ENCODE measurements at places on chromosomes 1 and 21.

GRCh38 chr1:231940701-231941100 is 314.1 kb downstream of the DISC1 start:
- no peak for DNase-seq

DNA sequence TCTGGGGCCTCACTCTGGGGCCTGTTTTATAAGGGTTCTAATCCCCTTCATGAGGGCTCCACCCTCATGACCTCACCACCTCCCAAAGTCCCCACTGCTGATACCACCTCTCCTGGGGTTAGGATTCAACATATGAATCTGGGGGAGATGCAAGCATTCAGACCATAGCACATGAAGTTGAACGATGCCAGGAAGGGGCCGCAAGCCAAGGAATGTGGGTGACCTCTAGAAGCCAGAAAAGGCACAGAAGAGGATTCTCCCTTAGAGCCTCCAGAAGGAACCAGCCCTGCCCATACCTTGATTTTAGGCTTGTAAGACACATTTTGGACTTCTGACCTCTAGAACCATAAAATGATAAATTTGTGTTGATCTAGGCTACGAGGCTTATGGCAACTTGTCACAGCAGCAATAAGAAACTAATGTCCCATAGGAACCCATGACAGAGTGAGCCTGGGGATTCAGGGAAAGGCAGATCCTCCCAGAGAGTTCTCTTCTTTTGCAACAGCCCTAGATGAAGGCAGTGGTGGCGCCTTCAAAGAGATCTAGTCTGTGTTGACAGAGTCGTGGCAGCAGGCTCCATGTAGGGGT is 27.9 kb downstream of the TRIM67 start:
- DNase-seq = no peak

- DNase-seq = no peak
Observed at GRCh38 chr21:29117372-29117955, 13.0 kb upstream of the MAP3K7CL start.

DNA sequence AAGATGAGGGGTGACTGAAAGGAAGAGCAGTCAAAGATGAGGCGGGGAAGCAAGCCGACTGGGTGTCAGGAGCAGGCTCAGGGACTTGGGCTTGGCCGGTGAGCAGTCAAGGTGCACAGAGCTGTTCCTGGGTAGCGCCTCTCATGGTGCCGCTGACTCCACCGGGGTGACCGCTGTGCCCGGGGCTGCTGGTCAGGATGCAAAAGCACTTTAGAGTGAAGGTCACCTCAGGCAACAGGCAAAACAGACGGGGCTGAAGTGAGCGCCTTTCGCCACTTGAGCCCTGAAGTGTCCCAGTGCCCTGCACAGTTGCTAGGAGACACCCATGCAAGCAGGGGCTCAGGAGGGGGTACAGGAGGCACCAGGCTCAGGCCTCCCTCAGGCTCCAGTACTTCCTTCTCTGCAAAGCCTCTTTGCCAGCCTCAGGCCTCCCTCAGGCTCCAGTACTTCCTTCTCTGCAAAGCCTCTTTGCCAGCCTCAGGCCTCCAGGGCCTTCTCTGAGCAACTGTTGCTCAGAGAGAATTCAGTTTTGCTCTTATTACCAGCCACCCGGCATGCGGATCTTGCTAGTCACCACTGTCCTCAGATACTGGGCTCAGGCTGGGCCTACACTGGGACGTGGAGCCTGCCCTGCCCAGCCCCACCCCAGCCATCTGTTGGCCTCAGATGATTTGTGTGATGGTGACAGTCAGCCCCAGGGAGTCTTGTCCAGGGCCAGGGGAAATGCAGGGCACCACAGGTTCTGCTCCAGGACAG is 99.7 kb upstream of the IRF2BP2 start:
- DNase-seq = no peak

GRCh38 chr1:58460469-58460868 is 86.1 kb downstream of the OMA1 start:
- peak; percentile 34 for DNase-seq

GRCh38 chr1:92994105-92994712 is 32.9 kb upstream of the DIPK1A start:
- DNase-seq = peak; percentile 87

GRCh38 chr1:26069941-26070295 is 2.5 kb upstream of the TRIM63 start:
- DNase-seq = no peak

DNA sequence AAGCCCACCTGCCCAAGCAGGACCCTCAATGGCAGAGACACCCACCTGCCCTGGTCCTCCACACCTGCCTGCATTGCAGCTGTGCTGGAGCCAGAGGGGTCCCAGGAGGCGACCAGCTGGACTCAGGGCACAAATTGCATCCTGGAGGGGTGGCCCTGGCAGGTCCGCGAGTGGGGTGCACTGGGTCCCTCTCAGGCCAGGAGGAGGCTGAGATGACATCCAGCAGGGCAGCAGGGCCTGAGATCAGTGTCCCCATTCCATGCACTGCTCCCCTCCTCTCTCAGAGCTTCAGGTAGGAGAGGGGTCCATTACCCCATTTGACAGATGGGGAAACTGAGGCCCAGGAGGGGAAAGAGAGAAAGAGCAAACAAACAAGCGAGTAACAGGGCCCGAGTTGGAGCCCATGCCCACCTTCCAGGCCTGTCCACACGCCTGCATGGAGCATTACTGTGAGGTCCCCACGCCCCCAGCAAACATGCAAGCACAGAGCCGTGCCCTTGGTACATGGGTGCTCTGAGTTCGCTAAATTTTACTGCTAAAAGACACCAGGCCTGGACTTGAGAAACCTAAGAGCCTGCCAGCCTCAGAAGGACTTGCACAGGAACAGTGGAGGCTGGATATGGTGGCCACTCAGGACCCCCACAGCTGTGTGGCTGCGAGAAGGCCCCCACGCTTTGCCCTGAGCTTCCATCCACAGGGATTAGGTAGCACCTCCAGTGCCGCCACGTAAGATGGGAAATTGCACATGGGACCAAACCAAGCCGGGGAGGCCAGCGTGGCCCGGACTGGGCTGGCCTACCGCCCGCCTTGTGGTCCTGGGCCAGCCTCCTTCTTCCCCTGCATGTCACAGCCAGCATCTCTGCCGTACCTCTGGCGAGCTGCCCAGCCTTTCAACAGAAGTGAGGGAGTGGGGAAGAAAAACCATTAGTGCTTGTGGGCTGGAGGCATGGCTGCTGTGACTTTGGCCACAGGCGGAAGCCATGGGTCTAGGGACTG is 7.4 kb downstream of the WNT3A start:
- DNase-seq = no peak

DNA sequence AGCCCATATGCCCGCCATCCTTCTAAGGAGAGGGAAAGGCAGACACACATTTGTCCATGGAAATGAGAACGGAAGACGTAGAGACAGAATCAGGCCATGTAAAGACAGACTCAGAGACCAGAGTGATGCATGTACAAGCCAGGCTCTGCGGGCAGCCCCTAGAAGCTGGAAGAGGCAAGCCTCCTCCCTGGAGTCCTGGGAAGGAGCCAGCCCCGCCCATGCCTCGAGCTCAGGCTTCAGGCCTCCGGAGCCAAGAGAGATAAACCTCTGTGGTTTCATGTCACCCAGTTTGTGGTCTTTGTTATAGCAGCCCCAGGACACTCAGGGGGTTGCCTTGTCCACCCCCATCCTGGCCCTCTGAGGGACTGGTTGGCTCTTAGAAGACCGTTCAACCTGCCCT is 11.6 kb downstream of the PDE9A start:
- no peak for DNase-seq

- DNase-seq = no peak
Observed at GRCh38 chr1:81111818-81112217, 688.9 kb upstream of the ADGRL2 start.

DNA sequence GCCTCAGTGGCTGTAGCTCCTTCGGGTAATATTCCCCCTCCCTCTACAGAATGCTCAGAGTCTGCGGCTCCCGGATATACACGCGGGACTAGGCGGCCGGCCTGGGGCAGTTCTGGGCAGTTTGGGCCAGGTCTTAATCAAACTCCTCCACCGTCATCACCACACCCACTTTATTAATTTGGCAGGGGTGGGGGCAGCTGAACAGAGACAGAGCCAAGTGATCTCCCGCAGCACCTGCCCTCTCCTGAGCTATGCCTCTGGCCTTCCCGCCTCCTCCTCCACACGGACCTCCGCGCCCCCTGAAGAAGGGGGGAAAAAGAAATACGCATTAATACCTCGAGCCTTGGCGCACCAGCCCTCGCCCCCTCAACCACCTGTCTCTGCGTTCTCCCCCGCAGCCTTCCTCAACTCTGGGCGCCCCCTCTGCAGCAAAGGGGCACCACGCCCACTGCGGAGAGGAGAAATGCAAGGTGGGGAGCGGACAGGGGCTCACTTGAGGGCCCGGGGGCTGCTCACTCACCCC is 42.6 kb downstream of the CD34 start:
- peak; percentile 53 for DNase-seq

DNA sequence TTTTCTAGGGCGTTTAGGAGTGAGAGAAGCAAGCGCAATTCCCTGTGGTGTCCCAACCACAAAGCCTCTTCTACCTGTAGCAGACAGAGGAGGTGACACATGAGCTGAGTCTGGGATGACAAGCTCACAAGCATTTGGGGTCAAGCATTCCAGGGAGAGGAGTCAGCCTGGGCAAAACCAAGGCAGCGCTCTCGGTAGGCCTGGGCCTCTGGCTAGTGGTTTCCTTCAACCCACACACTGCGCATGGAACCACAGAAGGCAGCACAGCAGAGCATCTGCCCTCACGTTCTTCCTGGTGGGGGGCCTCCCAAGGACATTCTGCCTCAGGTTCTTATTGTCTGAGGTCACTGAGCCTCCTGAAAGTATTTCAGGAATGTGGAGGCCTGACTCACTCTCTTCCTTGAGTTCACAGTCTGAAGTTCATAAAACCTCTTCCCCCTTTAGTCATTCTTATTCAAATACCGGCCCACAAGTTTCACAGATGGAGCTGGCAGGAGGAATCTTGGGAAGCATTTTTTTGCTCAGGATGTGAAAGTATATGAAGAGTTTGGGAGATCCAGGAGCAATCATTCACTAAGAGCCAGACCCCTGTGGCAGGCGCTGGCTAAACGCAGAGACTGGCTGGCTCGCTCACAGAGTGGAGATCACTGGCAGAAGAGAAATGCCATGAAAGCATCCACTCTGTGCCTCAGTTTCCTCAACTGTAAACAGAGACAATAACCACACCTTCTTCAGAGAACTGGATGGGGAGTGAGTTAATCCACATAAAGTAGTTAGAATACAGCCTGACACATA is 26.8 kb downstream of the CCN1 start:
- DNase-seq = peak; percentile 97

DNA sequence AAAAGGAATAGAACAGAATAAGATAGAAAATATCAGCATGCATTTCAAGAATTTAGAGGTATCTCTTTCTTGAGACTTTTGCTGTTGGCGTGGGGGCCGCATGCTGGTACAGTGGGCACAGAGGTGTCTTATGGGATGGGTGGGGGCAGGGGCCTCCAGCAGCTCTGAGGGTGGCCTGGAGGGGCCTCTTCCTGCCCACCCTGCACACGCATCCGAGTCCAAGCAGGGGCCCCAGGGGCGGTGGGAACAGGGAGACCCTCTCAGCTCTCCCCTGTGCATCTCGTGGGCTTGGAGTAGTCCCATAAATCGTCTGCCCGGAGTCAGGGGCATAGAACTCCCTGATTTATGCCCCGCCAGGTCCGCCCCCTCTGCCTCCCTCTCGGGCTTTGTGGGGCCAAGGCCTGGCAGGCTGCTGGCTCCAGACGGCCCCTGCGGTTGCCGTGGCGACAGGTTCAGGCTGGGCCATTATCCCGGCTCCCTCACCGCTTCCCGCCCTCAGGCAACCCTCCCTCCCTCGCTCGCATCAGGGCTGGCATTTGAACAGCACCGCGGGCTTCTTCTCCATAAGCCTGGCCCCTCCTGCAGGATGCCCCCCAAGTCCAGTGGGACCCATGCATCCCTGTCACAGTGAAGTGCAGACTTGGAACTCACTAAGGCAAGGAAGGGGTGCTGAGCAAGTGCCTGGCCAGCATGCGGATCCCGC is 133.2 kb upstream of the ZBTB40 start:
- no peak for DNase-seq

- peak; percentile 59 for DNase-seq
Observed at GRCh38 chr1:230270559-230271281, 155.4 kb downstream of the PGBD5 start.

DNA sequence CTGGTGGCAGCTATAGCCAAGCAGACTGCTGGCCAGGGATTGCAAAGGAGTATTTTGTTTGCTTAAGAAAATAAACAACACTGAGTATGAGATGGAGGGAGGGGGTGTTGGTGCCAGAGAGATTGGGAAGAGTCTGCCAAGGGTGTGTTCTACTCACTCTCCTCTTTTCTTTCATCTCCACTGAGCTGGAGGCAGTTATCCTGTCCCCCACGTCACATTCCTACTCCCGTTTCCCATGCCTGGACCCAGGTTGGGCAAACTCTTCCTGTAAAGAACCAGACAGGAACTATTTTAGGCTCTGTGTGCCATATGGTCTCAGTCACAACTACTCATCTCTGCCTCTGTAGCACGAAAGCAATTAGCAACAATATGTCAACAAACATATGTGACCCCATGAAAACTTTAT is 1.4 kb upstream of the IL24 start:
- DNase-seq = no peak

DNA sequence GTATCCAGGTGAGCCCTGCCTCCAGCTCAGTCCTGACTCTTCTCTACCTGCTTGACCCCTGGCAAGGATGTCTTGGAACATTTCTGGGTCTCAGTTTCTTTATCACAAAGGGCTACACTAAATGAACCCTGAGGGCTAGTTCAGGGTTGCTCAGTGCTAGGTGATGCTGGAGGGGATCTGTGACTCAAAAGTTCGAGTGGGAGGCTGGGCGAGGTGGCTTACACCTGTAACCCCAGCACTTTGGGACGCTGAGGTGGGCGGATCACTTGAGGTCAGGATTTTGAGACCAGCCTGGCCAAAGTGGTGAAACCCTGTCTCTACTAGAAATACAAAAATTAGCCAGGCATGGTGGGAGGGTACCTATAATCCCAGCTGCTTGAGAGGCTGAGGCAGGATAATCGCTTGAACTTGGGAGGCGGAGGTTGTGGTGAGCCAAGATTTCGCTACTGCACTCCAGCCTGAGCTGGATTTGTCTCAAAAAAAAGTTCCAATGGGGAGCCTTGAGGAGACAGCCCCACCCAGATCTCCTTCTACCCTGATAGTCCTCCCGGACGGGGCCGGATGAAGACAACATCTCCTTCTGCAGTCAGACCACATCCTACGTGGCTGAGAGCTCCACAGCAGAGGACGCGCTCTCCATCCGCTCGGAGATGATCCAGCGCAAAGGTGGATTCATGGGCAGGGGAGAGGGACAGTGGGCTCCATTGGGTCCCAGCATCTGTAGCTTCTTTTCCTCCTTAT is 48.9 kb downstream of the YARS1 start:
- no peak for DNase-seq

- no peak for DNase-seq
Observed at GRCh38 chr1:224879162-224879803, 50.2 kb upstream of the DNAH14 start.

All from dermis blood vessel endothelial cell (primary cell).